ENCODE measurements at places on chromosomes 5 and 9. TPM values are rescaled to one million over a fixed set of nuclear protein-coding genes. Genes with fewer than 3 reads are reported as not detected.

DNA sequence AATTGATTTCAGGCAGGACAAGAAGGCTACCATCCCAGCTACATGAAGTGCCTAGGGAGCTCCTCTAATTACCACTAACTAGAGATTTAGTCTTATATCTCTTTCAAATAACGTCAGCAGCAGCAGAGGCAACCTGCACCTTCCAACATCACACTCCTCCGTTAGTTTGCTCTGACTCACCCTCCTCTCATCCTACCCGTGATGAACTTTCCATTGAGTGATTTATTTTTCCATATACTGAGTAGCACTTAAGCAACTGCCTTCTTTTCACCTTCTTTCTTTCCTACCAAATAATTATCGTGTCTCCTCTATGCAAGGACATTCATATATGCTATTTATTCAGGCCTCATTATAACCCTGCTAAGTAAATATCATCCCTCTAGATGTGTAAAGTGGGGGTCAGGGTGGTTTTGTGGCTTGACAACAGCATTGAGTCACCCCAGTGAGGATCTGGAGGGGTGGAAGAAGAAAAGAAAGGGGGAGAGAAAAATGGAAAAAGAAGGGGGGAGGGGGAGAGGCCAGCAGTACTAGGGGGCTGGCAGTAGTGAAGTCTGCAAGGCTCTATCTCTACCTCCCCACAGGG is 64.6 kb upstream of the CAST start:
- DNase-seq = no peak

- DNase-seq = no peak
These were observed 57.2 kb downstream of the MEF2C start for GRCh38 chr5:88825584-88826315.

DNA sequence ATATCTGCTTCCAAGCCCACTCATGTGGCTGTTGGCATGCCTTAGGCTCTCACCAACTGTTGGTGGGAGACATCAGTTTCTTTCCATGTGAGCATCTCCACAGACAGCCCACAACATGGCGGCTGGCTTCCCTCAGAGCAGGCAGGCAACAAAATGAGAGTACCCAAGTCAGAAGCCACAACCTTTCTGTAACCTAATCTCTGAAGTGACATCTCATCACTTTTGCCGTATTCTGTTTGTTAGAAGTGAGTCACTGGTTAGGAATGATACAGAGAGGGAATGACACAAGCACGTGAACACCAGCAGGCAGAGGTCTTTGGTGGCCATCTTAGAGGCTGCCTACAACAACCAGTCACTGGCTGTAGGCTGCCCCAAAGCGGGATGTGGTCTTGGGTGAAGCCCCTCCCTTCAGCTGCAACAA is 88.6 kb upstream of the RASGRF2 start:
- no peak for DNase-seq

GRCh38 chr5:111583758-111584203 is 71.4 kb upstream of the STARD4 start:
- DNase-seq = no peak

The HNRNPA0 gene
- 31.3 TPM for total RNA-seq

All from activated CD8-positive, alpha-beta T cell treated with anti-CD3 and anti-CD28 coated beads, Interleukin-2, amount 10 ng/mL, durations not matched to agents 7 days and 5 days (primary cell).